ENCODE measurements at places on chromosomes 5 and 9. TPM values are rescaled to one million over a fixed set of nuclear protein-coding genes. Genes with fewer than 3 reads are reported as not detected.

- H3K4me1 ChIP-seq: peaks cover 42% of the 10 kb centered on the region
- no peak overlapping the region for H3K27ac ChIP-seq
- no peaks in the 10 kb centered on the region for H3K36me3 ChIP-seq
- DNase-seq: no peak
These were observed 56.3 kb downstream of the TMEM174 start for GRCh38 chr5:73229271-73229670.

DNA sequence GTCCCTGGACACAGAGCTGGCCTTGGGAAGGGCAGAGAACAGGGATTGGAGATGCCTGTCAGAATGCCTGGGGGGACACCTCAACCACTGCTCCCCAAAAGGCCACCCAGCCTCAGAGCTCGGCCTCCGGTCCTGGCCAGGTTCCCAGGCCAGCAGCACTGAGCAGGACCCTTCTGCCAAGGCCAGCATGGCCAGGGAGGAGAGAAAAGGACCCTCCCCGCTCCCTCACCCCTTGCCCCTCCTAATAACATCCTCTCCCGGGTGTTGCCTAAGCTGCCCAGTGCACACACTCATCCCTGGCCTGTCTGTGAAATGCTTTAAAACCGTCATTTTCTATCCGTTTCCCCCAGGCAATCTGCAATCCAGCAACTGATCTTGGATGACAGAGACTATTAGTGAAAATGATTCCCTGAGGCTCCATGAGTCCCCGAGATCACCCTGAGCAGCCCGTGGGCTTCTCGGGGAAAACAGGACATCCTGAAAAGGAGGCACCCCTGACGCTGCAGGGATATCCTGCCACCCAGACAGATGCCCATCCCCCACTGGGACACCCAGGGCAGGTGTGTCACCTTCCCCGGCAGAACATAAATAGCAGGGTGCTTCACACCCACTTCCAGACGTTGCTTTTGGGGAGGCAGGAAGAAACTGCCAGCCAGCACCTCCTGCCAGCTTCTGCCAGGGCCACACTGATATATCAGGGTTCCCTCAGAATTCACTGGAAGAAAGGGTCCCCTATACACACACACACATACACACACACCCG, 75.3 kb downstream of the ADAMTS2 start:
- no peaks in the 10 kb centered on the region for H3K4me1 ChIP-seq
- no peak for DNase-seq
- H3K27me3 ChIP-seq: no peaks in the 10 kb centered on the region
- no peaks in the 10 kb centered on the region for H3K36me3 ChIP-seq
- no peak overlapping the region for H3K27ac ChIP-seq
- no peak overlapping the region for H3K4me3 ChIP-seq

DNA sequence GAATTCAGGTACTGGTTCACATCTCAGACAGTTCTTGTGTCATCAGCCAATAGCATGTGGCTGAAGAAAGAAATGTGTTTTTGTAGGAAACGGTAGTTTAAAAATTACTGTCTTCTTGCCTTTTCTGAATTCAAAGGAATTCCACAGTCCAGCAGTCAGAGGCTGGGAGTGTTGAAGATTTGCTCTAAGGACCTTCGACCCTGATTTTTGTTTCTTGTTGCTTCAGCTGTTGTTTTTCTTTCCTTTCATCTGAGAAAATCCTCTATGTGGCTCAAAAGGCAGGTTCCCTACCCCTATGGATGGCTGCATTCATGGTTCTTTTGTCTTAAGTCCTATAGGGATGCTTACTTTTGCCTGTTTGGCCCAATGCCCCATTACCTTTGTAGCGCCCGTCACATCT, 304.9 kb downstream of the TMEM167A start:
- H3K4me3 ChIP-seq: no peak overlapping the region
- H3K36me3 ChIP-seq: no peaks in the 10 kb centered on the region
- no peaks in the 10 kb centered on the region for H3K27me3 ChIP-seq

MRRF gene
- total RNA-seq: 31.5 TPM

DNA sequence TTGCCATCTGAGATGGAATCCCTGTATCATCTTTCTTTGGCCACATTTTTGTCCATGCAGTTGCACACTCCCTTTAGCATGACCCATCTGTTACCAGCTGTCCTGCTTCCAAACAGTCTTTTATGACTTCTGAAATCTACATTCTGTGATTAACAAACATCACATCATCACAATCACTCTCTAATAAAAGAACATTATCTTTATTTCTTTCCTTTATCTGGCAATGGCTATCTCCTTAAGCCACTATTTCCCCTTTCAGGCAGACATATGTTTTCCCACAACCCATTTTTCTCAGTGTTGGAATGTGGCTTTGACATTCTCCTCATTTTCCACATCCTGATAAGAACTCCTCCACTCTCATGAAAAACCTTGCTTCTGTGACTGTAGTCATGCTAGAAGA, 141.0 kb downstream of the ST8SIA4 start:
- DNase-seq: no peak
- peaks cover 19% of the 10 kb centered on the region for H3K4me1 ChIP-seq
- H3K36me3 ChIP-seq: no peaks in the 10 kb centered on the region
- H3K27me3 ChIP-seq: peaks cover 22% of the 10 kb centered on the region

DNA sequence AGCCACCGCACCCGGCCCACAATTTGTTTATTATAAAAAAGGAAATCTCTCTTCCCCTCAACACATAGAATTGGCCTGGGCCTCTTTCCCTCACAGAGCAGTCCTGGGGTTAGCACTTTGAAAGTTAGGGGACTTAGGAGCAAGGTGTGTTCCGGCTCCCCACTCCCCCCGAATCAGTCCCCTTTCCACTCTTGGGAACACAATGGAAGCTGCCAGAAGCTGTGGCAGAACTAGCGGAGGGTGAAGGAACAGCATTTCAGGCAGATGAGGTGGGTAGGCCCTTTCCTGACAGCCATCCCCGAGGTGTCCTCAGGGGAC, 16.4 kb upstream of the C5orf47 start:
- DNase-seq: no peak
- no peaks in the 10 kb centered on the region for H3K36me3 ChIP-seq
- no peaks in the 10 kb centered on the region for H3K27me3 ChIP-seq
- peak overlapping the region; percentile 58 for H3K4me3 ChIP-seq

GRCh38 chr5:2333291-2333690, 418.2 kb downstream of the IRX2 start:
- H3K4me1 ChIP-seq: no peaks in the 10 kb centered on the region
- DNase-seq: no peak
- no peak overlapping the region for H3K27ac ChIP-seq
- H3K4me3 ChIP-seq: no peak overlapping the region
- no peaks in the 10 kb centered on the region for H3K36me3 ChIP-seq
